T-helper 2 cell (primary cell): ENCODE measurements at places on chromosomes 5 and 9.
A peak's percentile ranks its signal among the peaks of the same experiment; 100 is the strongest.

GRCh38 chr9:135602789-135603481 is 36.4 kb downstream of the GLT6D1 start:
- peak; percentile 48 for DNase-seq

DNA sequence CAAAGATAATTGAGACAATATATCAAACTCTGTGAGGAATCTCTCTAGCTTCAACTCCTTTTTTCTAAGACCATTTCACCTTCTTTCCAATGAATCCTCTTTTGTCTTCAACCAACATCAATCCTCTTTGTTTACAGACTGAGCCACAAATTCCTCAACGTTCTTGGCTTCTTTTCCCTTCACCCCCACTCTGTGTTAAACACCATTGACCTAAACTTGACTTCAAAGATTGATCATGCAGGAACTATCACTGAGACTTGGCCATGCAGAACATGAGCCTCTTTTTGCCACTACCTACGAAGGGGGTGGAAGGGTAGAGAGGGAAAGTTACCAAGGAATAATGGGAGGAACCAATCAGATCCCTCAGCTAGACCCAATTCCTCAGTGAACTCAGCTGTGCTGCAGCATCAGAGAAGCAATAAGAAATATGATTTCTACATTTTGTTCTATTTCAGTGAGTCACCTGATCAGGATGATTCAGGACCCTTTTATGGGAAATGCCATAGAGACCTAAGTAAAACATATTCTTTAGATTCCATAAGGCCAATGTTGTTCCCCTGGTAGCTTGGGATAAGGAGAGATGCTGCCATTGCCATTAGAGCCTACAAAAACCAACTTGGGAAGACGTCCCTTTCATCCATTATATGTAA is 187.7 kb upstream of the RGMB start:
- DNase-seq, result no peak

DNA sequence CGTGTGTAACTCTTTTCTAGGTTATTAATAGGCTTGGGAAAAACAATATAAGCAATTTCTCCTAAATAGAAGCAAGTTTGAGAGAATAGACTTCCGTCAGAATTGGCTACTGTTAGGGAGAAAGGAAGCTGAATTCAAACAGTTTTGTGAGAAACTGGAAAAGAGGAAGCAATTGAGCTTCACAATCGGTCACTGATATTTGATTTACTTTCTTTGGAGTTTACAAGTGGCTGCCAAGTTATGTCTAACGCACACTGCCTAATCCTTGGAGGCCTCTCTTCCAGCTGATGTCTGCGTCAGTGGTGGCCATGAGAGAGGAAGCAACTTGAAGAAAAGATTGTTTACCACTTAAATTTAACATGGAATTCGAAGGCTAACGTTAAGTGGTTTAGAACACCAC is 319.5 kb downstream of the ADGRV1 start:
- DNase-seq, result no peak

- peak; percentile 56 for DNase-seq
Observed at GRCh38 chr9:94586316-94586715, 7.3 kb downstream of the FBP2 start.

- no peak for DNase-seq
Observed at GRCh38 chr5:133967698-133968203, 674 bp downstream of the C5orf15 start.

GRCh38 chr5:148776780-148777179 is 49.6 kb upstream of the ADRB2 start:
- DNase-seq, result no peak

GRCh38 chr9:92769286-92769685 is 4.7 kb upstream of the BICD2 start:
- no peak for DNase-seq

- no peak for DNase-seq
Observed at GRCh38 chr5:132854301-132854700, 12.0 kb downstream of the GDF9 start.

DNA sequence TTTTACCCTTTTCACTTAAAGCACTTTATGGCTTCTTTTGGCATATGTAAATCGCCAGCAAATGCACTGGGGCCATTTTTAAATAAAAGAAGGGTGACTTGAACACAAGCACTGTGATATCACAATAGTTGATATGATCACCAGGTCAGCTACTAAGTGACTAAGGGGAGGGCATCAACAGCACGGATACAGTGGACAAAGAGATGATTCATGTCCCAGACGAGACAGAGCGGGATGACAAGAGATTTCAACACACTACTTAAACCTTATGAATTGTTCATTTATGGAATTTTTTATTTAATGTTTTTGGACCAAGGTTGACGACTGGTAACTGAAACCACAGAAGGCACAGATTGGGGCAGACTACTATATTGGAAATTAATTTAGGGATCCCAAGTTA is 54.1 kb downstream of the RORB start:
- no peak for DNase-seq

DNA sequence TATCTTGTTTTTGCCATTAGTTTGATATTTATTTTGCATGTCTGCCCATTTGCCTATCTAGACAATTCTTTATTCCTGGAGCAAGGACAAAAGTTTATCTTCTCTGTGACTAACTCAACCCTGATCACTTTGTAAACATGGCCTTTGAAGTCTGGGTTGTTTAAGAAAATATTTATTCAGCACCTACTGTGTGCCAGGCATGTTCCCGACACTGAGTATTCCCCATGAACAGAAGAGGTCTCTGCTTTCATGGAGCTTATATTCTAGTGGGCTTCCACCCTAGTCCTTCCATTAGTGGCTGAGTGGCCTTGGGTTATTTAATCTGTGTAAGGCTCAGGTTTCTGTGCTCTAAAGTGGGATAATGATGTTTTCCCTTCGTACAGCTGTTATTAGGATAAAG is 49.7 kb downstream of the SEMA6A start:
- DNase-seq, result no peak

DNA sequence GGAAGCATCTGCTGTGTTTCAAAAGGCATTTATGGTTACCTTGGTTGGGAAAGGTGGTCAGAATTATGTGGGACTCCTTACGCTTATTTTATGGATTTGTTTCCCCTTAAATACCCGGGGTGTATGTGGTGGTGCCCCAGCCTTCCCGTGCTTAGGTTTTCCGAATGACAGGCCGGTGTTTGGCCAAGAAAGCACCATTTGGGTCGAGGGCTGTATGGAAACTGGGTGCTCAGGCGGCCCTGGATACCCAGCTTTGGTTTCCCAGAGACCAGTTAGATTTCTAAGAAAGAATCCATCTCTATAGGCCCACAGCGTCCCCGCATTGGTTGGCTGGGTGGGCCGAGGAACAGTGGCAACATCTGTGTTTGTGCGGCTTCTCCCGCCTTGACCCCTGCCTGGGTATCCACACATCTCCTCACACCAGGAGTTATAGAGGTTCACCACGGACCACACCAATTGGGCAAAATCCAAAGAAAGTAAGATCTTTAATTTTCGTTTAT is 868 bp downstream of the ARHGEF28 start:
- no peak for DNase-seq

DNA sequence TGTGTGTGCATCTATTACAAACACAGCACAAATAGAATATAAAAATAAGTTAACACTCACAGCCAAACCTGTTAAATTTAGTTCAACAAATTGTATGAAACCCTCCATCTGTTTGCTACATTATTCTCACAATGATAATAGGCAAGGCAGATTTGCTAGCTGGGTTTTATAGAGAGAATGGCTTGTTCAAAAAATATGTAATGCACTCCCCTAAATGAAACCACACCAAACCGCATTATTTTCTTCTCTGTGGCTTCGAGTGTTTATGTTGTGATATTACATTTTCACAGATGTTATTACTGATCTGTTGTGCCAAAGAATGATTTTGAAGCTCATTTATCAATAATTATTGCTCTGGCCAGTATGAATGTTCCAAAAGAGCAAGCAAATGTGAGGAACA is 92.9 kb downstream of the SPATA31D1 start:
- DNase-seq, result no peak

- DNase-seq, result no peak
Observed at GRCh38 chr5:71573591-71573990, 13.5 kb upstream of the MCCC2 start.

DNA sequence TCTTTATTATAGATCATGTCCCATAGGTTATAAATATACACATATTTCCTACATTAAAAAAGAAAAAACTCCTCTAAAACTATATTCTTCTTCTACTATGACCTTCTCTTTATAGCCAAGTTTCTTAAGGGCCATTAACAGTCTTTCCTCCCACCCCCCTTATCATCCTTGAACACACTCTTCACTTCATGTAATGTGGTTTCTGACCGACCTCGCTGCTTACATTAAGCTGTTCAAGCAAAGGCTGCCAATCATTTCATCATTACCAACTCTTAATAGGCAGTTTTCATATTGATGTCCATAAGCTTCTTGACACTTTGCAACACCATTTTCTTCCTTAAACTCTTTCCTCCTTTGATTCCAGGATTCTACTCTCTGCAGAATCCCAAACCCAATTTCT is 283.0 kb upstream of the PCSK5 start:
- no peak for DNase-seq

GRCh38 chr5:43635374-43635773 is 32.4 kb downstream of the NNT start:
- no peak for DNase-seq

DNA sequence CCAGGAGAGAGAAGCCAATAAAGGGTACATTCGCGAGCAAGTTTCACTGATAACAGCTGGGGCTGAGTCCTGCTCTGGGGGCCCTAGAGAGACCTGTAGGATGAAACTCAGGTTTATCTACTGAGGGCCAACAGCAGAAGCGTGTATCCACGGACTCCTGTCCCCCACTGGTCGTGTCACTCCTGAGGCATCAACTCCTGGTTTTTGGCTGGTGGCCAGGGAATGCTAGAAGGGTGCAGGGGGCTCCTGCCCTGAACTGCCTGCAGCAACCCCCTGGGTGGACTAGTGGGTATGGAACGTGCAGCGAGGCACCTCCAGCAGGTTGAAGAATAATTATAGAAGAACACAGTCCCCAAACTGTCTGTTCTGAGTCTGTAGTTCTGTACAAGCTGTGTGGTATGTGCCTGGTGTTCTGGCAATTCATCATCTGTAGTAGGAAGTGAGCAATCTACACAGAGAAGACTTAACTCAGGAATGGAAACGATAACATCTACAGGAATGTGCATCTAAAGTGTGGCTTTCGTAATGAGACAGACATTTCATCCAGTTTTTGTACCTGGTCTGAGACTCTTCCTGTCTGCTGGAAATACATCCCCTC is 64.5 kb upstream of the GNA14 start:
- no peak for DNase-seq

GRCh38 chr5:160281275-160281674 is 31.1 kb downstream of the CCNJL start:
- no peak for DNase-seq

DNA sequence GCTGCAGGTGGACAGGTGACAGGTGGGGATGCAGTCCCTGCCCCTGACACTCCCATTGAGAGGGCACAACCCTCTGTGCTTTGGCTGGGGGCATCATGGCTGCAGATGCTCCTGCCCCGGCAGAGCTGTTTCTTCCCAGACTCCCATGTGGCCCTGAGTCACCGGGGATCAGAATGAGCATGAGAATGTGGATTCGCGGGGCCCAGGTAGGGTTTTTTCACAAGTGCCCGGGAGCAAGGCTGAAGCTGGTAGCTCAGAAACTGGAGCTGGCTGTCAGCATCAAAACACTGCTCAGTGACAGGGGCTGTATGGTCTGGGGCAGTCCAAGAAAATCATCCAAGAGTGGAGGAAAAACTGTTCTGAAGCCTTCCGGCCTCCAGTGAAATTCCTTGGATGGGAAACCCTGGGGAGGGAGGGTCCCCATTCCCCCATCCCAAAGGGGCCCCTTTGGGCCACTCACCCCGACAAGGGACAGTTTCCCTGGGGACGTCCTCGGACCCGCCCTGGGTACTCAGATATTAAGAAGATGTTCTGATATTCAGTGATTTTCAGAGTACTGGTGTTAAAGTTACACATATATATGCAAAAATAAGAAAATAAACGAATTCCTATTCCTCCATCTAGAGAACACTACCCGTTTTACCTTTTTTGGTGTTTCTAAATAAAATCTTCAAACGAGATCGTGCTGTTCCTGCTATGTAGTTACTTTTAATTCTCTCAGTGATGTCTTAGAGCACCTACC is 120.1 kb upstream of the LPCAT1 start:
- no peak for DNase-seq

DNA sequence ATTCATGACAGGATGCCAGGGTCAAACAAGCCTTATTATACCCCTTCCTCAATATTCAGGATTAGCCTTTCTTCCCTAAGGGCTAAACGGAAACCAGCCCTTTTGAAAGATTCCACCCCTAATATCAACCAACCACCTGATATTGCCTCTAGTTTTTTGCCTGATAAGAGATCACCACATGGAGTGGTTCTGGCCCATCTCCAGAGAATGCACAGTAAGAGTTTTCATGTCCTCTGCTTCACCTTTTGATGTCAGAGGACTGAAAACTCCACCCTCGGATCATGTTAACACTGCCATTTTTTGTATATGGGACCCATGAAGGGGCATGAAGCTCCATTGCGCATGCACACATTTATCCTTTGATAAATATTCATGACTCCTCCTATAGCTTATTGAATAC is 5.8 kb upstream of the LNPEP start:
- DNase-seq, result no peak

DNA sequence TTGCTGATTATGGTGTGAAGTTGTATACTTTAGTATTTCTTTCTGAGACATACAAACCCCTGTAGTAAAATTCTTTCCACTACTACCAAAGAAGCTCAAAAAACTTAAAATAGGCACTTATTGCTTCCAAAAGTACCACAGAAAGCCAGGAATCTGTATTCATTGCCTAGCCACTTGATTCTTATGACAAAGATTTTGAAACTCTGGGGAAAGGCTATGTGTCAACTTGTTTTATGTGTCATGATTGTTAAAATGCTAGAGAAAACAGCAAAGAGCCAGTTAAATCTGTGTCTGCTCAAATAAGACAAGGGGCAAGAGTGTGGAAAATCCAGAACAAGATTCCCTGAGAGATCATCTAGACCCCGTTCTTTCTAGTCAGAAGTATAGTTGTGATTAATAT is 6.0 kb downstream of the KIF2A start:
- no peak for DNase-seq

GRCh38 chr5:107917983-107918382 is 247.2 kb upstream of the EFNA5 start:
- no peak for DNase-seq

- no peak for DNase-seq
Observed at GRCh38 chr5:135584276-135584675, 5.5 kb upstream of the CXCL14 start.

- DNase-seq, result no peak
Observed at GRCh38 chr9:8730618-8731017, 931.0 kb upstream of the DMAC1 start.

- no peak for DNase-seq
Observed at GRCh38 chr5:174609116-174609515, 115.3 kb upstream of the MSX2 start.

DNA sequence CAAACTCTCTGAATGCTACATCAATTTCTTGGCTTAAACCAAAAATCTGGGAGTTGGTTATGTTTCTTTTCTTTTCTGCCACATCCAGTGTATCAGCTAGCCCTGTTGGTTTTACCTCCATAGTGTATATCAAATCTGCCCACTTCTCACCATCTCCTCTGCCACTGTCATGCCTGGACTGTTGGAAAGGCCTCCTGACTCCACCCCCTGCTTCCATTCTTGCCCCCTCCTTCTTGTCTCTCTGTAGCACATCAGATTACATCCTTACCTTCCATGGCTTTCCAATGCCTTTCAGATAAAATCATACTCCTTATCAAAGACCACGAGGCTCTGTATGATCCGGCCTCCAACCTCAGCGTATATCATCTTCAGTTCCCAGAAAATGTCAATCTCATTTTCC is 35.4 kb downstream of the STXBP1 start:
- DNase-seq, result no peak

GRCh38 chr9:68804911-68805889 is 100.2 kb downstream of the PIP5K1B start:
- DNase-seq, result no peak

- DNase-seq, result no peak
Observed at GRCh38 chr9:132776268-132776667, 101.8 kb downstream of the AK8 start.
